Right atrium auricular region (tissue), 2 donors: ENCODE measurements at places on chromosomes 2 and 18. TPM values are rescaled to one million over a fixed set of nuclear protein-coding genes. Genes with fewer than 3 reads are reported as not detected.

The CNTNAP5 gene
- not detected for total RNA-seq

The EFHD1 gene
- total RNA-seq, result 11.4 TPM

The RPL37A gene
- 1,004 TPM for total RNA-seq

- DNase-seq, result peak; percentile 58
Measured at GRCh38 chr2:151569167-151569566, 159.5 kb downstream of the RIF1 start.

DNA sequence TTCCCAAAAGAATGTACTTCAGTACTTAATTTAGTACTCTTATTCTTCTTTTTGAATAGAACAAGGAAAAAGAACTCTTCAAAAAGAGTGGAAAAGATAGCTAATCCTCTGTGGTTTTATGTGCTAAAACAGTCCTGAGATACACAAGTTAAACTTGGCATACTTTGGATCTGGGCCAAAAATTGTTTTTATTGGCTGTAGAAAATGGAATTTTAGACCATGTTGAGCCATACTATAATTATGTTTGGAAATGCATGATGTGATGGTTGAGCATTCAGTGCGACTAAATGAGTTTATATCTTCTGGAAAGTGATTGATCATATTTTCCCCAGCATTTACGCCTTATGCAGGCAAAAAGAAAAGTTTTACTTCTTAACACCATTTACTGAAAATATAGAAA lies 18.0 kb upstream of the PDE1A start:
- no peak for DNase-seq

DNA sequence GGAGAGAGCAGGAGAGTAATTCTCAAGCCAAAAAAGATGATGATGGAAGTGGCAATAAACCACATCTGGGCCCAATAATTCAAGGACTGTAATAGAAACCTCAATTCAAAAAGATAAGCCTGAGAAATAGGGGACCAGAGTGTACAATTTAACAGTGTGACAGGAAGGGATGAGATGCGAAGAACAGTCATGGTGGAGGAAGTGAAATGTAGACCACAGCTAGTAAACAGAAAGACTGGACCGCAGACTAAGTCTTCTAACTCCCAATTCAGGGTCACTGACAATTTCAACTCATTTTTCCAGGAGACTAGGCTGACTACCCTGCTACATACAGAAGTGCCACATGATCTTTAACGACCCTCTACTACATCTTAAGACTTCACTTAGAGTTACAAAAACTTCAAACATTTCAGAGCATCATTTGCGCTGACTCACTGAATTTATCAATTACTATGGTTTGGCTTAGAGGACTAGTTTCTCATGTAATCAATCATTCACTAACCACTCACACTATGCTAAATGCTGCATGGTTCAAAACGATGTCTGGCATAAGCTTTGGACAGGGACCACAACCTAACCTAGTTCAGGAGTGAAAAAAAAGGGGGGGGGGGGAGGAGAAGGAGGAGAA lies 9.0 kb downstream of the CUL3 start:
- no peak for DNase-seq

- DNase-seq, result peak; percentile 89
Measured at GRCh38 chr2:46873604-46874068, 42.0 kb downstream of the MCFD2 start.

DNA sequence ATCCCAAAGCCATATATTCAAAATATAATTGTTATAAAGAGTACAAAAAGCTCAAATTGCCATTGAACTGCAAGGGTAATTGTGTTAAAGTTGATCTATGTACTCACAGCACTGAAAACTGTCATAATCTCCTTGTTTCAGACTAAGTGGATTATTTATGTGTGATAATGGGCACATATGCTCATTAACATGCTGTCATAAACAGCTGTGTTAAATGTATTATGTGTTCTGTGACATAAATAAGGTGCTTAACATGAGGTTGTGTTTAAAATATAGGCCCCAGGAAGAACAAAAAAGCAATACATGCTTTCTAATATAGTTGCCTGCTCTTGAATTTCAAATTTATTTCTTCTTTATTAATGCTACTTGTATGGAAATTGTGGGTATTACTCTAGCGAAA lies 409.5 kb downstream of the DCC start:
- no peak for DNase-seq

GRCh38 chr18:12079491-12080237 lies 14.0 kb upstream of the ANKRD62 start:
- DNase-seq, result no peak

DNA sequence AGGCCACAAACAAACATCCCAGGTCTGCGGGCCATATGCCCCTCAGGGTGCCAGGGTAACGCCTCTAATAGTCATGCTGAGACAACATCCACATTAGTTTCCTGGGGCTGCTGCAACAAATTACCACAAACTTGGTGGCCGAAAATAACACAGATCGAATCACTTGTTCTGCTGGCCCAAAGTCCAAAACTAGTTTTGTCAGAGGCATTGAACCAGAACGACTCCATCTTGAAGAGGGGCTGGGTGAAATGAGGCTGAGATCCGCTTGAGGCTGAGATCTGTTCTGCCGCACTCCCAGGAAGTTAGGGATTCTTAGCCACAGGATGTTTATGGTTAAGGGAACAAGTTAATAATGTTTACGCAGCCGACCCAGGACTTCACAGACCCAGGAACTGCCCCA lies 66.7 kb downstream of the COPS8 start:
- DNase-seq, result no peak
